Left ventricle myocardium inferior (tissue), 1 donor: ENCODE measurements at places on chromosomes 16 and 17.

- DNase-seq: no peak
Measured at GRCh38 chr16:73319737-73320136, 271.8 kb upstream of the ZFHX3 start.

DNA sequence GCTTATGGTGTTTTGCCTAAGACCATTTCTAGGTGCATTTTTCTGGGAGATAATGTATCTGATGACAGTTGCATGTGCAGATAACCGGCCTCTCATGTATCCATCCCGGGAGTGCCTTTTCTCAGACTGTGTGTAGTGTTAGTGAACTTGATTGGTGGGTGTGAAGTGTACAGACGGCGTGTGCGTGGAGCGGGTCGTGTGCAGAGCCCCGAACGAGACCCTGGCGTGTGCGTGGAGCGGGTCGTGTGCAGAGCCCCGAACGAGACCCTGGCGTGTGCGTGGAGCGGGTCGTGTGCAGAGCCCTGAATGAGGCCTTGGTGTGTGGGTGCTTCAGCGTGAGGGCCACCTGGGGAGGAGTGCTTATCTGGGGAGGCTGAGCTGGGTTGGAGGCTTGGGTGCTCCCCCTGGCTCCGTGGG, 28.9 kb upstream of the ZNF750 start:
- no peak for DNase-seq

- DNase-seq: no peak
Measured at GRCh38 chr17:63492940-63493339, 16.1 kb downstream of the ACE start.

- DNase-seq: no peak
Measured at GRCh38 chr17:57405491-57406072, 149.3 kb downstream of the MSI2 start.

GRCh38 chr16:87161822-87162676, 155.1 kb downstream of the C16orf95 start:
- DNase-seq: no peak
